ENCODE measurements at places on chromosomes 12 and 14. TPM values are rescaled to one million over a fixed set of nuclear protein-coding genes. Genes with fewer than 3 reads are reported as not detected.

RFLNA gene
- 3.1 TPM for total RNA-seq

DNAH10 gene
- total RNA-seq, result 0.88 TPM

ADCK1 gene
- 7.7 TPM for total RNA-seq

GPRC5D gene
- not detected for total RNA-seq

All from placental pericyte (primary cell).